Left kidney (tissue), 8 donors: ENCODE measurements at places on chromosomes 5 and 9. TPM values are rescaled to one million over a fixed set of nuclear protein-coding genes. Genes with fewer than 3 reads are reported as not detected.

The ANKRD18A gene
- 5.3 TPM for polyA plus RNA-seq

DNA sequence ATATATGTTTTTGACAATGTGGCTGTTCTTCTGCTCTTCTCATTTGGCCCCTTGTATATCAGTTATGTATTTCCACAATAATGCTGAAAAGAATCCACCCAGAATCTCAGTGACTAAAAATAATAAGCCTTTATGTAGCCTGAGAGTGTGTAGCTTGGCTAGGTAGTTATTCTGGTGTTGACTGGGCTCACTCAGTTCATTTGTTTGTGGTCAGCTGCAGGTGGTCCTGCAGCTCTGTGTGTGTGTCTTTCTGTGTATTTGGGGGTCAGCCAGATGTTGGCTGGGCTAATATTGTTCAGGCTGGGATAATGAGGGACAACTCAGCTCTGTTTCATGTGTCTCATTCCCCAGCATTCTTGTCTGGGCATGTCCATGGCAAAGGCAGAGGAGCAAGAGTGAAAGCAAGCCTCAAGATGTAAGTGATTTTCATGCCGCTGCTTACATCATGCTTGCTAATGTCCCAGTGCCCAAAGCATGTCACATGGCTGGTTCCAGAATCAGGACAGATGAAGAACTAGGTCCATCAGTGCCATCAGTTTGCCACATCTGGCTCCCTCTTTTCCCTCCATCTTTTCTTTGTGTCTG lies 162.8 kb downstream of the KCTD16 start:
- no peak for DNase-seq

DNA sequence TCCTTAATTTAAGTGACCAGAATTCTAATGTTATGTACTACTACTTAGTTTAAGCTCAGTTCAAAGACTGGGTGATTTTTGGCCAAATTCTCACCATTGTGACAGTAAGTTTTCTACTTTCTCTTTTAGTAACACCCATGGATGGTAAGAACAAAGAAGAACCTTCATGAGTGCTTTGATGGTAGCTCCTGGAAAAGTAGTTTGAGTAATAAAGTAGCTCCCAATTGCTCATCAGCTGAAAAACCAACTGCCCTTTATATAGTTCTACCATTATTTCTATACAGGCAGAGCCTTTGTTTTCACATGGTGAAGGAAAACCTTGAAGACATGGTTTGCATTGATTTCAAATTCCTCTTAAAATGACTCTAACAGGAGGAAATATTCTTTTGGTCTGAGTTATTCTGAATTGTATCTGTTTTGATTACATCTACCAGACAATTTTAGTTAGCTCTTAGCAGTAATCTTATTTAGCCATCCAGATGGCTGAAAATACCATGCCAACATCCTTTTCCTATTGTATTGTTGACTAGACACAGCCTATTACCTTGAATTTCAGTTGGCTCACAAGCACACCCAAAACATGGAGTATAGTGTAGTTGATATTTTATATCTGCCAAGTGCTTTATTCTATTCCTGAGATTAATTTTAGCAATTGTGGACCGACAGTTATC lies 23.7 kb upstream of the STARD4 start:
- no peak for DNase-seq

DNA sequence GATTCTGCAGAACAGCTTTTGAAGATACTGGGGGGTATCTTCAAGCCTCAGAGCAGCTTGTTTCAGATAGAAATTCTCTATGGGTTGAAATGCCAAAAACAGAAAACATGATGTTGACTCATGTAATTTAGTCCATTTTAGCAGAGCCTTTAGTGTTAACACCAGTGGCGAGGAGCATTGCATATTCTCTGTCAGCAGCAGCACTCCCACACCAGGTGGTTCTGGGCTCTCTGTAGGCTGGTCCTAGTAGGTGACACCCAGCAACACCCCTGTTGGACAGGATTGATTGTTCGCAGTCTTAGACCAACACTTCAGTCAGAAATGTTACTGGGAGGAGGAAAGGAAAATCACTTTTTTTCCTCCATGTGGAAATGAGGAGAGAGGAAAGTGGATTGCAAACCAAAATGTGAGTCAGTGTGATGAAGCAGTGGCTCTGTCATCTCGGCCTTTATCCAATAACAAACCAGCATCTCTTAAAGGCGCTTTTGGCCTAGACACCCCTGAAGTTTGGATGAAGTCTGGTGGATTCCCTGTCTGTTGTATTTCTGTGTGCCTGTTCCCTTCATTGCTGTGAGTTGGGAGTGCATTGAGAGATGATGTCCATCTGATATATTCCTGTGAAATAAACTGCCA lies 16.8 kb downstream of the SLC46A2 start:
- DNase-seq = no peak

- no peak for DNase-seq
Measured at GRCh38 chr5:16057277-16057676, 122.3 kb downstream of the MARCHF11 start.

DNA sequence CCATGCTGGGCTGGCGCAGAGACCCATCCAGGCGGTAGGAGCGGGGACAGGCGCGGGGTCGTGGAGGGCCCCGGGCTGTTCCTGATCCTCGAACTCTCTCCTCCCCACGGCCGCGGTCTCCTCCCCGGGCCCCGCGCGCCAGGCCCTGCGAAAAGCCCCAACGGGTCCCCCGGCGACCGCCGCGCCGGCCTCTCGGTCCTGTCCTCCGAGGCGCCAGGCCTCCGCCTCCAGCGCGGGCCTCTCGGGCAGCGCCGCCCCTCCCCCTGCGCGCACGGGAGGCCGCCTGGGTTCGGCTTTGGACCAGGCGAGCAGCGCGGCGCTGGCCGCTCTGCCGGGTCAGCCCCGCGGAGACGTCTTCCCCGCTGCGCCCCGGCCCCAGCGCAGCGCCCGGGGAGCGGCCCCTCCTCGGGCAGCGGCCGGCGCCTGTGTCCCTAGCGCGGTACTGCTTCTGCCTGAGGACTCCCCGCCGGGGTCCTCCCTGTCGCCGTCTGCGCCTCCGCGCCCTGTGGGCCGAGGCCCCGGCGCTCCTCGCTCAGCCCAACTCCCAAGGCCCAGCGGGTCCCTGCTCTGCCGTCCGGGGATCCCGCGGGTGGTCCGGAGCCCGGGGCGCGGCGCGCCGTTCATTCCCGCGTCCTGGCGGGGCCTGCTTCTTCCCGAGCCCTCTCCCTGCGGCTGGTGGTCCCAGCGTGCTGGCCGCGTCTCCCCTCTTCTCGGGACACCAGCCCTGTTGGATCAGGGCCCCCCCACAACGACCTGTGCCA lies 13.4 kb downstream of the COL23A1 start:
- no peak for DNase-seq

DNA sequence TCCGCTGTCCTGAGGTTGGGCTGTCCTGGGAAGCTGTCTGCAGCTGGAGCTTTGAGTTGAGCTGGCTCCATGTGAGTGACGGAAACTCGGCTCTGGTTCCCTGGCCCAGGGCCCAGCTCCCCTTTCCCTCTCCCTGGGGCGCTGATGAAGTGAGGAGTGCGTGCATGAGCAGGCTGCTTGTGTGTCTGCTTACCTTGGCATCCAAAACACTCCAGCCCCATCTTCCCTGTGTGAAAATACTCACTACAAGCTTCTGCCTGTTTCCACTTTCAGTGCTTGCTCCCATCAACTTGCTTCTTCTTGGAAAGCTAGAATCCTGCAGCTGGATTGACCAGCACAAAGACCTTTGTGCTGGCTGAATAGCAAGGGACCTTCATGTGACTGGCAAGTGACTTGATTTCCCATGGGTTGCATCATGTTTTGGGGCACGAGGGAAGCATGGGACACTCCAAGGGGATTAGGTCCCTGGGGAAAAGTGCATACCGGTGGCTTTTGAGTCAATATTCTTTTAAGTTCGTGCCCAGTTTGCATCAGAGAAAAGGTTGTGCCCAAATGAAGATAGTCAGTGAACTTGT lies 198.1 kb downstream of the GADD45G start:
- DNase-seq = no peak

DNA sequence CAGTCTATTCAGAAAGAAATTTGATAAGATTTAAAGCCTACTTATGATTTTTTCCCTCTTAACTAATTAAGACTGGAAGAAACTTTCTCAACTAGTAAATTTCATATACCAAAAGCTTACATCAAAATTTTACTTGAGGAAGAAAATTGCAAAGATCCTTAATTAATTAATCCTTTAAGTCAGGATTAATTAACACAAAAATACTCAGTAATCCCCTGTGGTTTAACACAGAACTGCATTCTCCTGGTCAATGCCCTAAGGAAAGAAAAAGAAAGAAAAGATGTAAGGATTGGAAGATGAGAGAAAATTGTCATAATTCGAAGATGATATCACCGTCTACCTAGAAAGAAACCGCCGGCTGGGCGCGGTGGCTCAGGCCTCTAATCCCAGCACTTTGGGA lies 17.3 kb upstream of the RUFY1 start:
- no peak for DNase-seq

- DNase-seq = no peak
Measured at GRCh38 chr5:10493884-10494283, 52.2 kb downstream of the ROPN1L start.
